Activated CD4-positive, alpha-beta T cell treated with anti-CD3 and anti-CD28 coated beads, Interleukin-2, amount 50 U/mL, for 24 hours (primary cell): ENCODE measurements at places on chromosomes 5 and 9.
A peak's percentile ranks its signal among the peaks of the same experiment; 100 is the strongest.

GRCh38 chr9:131503626-131504465, 1.1 kb downstream of the POMT1 start:
- DNase-seq: peak; percentile 42

GRCh38 chr5:145980259-145980658, 43.9 kb downstream of the SH3RF2 start:
- no peak for DNase-seq

GRCh38 chr5:139904816-139905661, 109.4 kb downstream of the PSD2 start:
- no peak for DNase-seq

- DNase-seq: no peak
Observed at GRCh38 chr5:147849226-147849625, 17.8 kb upstream of the SPINK1 start.
